Activated CD4-positive, alpha-beta T cell treated with anti-CD3 and anti-CD28 coated beads, Interleukin-2, amount 50 U/mL, for 1 hour (primary cell): ENCODE measurements at places on chromosomes 6 and 20.
A peak's percentile ranks its signal among the peaks of the same experiment; 100 is the strongest.

- no peak for DNase-seq
Measured at GRCh38 chr6:142332393-142333098, 30.7 kb downstream of the ADGRG6 start.

- DNase-seq, result peak; percentile 57
Measured at GRCh38 chr20:57594092-57594951, 25.9 kb downstream of the ZBP1 start.

DNA sequence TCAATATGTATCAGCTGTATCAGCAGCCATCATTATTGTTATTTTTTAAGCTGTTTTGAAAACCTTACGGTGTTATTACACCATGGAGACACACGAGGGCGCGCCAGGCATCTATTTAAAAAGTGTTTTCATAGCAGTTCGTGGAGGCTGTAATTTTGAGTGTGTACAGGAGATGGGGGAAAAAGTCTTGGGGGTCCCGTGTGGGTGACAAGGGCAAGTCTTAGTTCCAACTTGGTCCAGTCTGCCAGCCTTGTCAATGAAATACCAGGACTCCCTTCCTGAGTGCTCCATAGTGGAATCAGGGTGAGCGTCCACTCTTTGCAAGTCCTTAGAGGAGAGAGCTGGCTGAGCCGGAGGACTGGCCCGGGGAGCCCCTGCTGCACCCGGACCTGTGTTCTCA, 43.3 kb downstream of the SLC2A10 start:
- DNase-seq, result peak; percentile 50

GRCh38 chr20:2335096-2335870, 39.5 kb downstream of the TGM3 start:
- no peak for DNase-seq

- DNase-seq, result peak; percentile 23
Measured at GRCh38 chr20:51766994-51767866, 960 bp downstream of the ATP9A start.

GRCh38 chr6:37323580-37323979, 30.2 kb upstream of the RNF8 start:
- DNase-seq, result no peak
